Gastroesophageal sphincter (tissue), 4 donors: ENCODE measurements at places on chromosomes 3 and 15.

- no peak for ATAC-seq
Observed at GRCh38 chr3:156383441-156384025, 171.4 kb downstream of the SSR3 start.

- no peak for ATAC-seq
Observed at GRCh38 chr3:134807189-134807588, 12.1 kb downstream of the EPHB1 start.

DNA sequence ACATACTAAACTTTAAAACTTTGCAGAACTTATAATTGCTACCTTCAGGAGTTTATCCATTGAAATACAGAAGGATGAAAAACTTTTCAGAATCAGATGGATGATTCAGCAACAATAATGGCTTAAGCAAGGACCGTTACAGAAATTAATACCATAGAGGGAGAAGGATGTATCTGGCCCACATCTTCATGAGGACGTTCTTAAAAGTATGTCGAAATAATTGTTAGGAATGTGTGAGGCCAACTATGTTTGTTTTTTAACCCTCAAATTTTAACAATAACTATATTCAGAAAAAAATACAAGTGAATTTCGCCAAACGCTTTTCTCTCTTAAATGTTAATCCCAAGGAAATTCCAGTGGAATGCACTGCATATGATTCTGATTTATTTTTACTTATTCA lies 105.2 kb upstream of the EPHA3 start:
- ATAC-seq = no peak

- no peak for ATAC-seq
Observed at GRCh38 chr15:40416056-40416455, 10.5 kb downstream of the IVD start.
